ENCODE measurements at places on chromosomes 7 and 10.
A peak's percentile ranks its signal among the peaks of the same experiment; 100 is the strongest.

- no peak for DNase-seq
Measured at GRCh38 chr10:90799172-90799571, 58.7 kb downstream of the HTR7 start.

DNA sequence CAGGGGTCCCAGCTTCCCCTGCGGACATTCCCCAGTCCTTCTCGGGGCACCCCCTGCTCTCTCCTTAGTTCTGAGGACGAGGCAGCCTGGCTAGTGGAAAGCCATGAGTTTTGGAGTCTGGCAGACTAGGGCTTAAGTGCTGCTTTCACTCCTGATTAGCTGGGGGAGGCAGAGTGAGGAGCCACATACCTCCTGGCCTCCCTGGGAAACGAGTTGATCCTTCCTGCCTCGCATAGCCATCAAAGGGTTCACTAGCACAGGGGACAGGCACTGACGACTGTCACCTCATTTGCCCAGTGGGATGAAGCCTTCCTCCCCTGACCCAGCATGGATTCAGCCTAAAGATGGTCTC, 402.5 kb downstream of the RPS24 start:
- no peak for DNase-seq

DNA sequence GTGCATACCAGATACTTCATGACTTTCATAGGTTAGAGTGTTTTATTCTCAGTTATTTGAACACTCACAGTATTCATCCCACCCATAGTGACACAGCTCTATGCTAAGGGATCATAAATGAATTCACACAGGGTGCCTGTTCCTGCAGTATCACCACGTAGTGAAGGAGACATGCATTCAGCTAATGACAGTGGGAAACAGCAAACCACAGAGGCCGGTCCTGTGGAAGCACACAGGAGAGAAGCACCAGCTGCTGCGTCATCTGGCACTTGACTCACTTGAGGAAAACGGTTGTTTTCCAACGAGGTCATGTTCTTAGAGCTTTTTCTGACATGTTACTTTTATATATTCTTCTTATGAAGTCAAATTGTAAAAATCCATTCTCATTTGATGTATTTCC, 73.0 kb downstream of the UBE3C start:
- DNase-seq = no peak

- DNase-seq = no peak
Measured at GRCh38 chr10:62073429-62073828, 171.9 kb downstream of the ARID5B start.

DNA sequence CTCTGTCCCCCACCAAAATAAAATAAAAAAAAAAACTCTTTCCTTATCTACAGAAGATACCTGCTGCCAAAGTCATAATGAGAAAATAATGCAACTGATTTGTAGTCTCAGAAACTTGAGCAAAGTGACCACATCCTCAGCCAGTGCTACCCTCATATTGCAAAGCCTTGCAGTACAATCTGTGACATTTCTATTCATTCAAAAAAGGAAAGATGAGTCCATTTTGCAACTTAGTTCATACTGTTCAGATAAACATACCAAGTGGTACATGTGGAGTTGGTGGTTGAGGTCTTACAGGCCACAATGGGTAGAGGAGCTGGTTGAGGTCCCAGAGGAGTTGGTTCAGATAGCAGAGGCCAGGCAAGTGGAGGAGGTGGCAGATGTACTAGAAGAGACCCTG, 6.5 kb upstream of the EIF5AL1 start:
- no peak for DNase-seq

DNA sequence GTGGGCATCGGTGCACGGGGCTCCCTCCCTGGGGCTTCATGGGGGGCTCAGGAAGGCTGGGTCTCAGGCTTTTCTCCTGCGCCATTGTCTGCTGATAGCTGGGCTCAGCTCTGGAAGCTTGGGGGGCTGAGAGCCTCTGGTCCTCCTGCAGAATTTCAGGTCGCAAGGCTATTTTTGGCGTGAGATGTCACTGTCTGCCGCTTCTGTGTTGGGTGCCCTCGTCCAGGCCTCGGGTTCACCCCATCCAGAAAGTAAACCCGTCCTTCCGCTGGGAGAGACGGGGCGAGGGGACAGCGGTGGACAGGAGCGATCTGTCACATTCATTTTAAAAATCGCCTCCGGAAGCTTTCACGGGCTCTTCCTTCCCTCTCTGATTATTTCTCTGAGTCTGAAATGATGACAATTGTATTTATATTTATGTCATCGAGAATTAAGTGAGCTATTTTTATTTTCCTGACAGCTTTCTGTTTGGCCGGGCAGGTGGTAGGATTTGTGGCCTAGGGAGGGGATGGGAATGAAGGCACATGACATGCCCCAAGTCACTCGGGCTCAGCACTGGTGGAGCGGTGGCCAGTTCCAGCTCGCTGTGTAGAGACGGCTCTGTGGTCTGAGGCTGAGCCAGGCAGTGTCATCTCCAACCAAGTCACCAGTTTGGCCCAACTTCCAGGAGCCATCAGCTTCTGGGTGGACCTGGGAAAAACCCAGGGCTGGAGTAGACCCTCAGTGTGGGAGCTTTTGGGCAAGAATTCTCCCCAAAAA, 40.7 kb upstream of the AP5Z1 start:
- DNase-seq = no peak

DNA sequence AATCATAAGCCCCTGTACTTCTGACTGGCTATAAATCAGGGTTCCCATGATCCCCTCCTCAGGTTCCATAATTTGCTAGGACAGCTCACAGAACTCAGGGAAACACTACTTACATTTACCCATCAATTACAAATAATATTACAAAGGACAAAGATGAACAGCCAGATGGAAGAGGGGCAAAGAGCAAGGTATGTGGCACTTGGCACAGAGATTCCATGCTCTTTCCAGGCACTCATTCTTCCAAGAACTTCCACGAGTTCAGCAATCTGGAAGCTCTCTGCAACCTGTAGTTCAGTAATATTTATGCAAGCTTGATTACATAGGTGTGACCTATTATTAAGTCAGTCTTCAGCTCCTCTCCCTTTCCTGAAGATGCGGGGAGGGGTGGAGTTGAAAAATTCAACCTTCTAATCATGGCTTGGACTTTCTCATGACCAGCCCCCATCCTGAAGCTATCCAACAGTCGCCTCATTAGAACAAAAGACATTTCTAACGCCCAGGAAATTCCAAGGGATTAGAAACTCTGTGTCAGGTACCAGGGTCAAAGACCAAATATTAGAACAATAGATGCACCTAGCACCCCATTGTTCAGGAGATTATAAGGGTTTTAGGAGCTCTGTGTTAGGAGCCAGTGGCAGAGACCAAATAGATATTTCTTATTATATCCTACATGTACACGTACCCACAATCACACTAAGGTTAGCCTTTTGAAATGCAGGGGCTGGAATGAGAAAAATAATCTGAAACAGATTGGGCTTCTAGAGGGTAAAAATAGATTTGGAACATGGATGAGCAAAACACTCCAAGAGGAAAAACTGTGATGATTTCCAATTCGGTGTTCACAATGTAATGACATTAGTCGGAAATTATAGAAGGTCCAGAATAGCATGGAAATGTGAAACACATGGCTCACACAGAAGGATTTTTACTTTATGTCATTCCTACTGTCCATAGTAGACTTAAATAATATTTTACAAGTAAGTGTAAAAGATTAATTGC, 7.0 kb downstream of the ANKMY2 start:
- no peak for DNase-seq

DNA sequence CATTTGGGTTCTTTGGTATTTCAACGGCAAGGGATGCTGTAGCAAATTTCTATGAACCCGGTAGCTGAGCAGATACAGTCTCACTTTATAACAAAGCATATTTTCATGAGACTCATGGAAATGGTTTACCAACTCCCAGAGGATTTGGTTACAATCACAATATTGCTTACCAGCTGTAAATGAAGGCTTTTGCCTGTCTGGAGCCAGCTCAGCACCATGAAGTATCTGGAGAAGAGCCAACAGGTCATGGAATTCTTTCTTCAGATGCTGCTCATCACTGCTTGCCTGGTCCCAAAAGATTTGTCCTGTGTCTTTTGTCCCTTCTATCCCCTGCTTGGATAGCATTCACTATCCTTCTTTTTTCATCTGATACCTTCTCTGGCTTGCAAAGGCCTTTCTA, 316.9 kb upstream of the PHYHIPL start:
- DNase-seq = no peak

GRCh38 chr7:1948887-1949680, 279.0 kb downstream of the ELFN1 start:
- no peak for DNase-seq

DNA sequence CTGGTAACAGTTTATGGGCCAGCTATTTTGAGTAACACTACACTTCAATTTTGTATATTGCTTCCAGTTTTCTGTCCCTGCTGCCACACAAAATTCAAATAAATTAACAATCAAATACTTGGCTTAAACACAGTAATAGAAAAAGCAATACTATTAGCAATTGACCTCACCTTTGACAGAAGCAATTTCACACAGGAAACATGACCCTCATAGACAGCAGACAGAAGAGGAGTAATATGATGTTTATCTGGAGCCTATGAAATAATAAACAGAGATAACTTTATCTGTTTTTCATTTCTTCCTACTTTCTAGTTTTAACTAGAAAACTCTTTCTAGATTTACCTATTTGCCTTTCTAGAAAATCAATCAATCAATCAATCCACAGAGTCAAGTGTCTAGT, 26.7 kb downstream of the MTPN start:
- no peak for DNase-seq

DNA sequence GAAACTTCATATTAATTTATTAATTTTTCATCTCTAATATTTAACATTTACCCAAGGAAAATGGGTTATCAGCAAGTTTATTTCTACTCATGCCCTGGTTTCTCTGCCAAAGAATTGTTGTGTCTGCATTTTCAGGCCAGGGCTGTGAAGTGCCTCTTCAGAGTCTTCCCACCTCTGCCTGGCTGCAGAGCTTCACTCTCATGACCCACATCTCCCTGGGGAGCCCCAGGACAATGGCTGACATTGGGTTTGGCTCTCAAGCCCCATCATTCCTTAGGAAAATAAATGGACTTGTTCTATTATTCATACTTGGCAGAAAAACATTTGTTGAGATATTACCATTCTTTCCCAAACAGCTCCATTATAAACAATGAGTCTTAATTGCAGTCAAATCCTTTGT, 30.3 kb downstream of the CACNA2D1 start:
- no peak for DNase-seq

- DNase-seq = no peak
Measured at GRCh38 chr7:40437498-40437897, 302.7 kb downstream of the SUGCT start.

- no peak for DNase-seq
Measured at GRCh38 chr7:148492157-148492860, 98.3 kb upstream of the C7orf33 start.

DNA sequence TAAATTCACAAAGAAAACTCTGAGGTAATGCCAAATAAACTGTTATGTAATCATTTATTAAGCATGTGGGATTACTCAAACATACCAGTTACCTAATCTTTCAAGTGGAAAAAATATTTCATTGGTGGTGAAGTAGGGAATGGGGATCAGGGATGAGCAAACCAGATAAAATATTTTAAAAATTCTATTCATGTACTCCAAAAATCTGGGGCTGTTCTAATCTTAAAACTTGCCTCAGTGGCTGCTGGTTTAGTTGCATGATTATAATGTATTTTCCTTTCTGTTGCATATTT, 19.5 kb downstream of the LMOD2 start:
- DNase-seq = no peak

- no peak for DNase-seq
Measured at GRCh38 chr10:1301143-1301542, 245.0 kb downstream of the WDR37 start.

- DNase-seq = no peak
Measured at GRCh38 chr7:135195968-135196629, 15.2 kb downstream of the WDR91 start.

GRCh38 chr7:71716690-71717089, 584.7 kb downstream of the GALNT17 start:
- DNase-seq = no peak

GRCh38 chr10:5606864-5607263, 59.5 kb downstream of the ASB13 start:
- no peak for DNase-seq

DNA sequence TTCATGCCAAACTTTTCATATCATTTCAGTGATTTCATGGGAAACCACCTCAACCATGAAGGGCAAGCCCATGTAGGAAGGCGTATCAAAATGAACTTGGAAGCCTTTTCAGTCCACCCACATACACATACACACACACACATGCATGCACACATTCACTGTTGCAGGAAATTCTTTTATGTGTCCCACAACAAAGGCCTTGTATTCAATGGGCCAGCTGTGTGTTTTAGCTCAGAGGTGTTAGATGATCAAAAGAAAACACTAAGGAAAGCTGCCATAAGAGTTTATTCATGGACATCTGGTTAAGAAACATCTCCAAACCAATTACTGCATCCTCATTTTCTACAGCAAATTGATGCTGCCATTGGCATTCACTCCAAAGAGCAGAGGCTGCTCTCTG, 74.4 kb upstream of the STK17A start:
- DNase-seq = no peak

DNA sequence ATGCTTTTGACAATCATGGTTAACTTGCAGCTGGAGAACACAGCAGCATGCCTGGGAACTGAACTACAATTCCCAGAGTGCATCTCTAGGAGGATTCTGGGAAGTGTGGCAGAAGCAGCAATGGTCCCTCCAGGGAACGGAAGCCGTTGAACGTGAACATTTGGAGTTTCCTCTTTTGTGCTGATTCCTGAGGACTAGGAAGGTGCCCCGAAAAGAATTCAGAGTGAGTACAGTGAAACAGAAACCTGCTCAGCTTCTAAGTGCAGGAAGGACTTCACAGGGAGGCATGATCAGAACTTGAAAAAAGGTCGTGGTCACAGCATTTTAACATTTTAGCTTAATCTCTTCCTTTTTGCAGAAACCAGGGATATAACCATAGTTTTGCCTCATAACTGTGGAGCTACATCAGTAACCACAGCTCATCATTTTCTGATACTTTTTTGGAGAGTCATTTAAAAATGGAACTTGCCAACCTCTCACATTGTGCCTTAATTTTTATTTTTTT, at the start of gene NUDT13:
Gene NUDT13, plus strand, starts transcription at position 111 of the 505 bp plus-strand sequence. CDS start 3,911 bp downstream, outside the sequence.
- DNase-seq = peak; percentile 10

- DNase-seq = no peak
Measured at GRCh38 chr10:116771101-116771958, 29.0 kb upstream of the HSPA12A start.

- peak; percentile 58 for DNase-seq
Measured at GRCh38 chr10:133318494-133319127, 9.9 kb downstream of the ZNF511 start.

DNA sequence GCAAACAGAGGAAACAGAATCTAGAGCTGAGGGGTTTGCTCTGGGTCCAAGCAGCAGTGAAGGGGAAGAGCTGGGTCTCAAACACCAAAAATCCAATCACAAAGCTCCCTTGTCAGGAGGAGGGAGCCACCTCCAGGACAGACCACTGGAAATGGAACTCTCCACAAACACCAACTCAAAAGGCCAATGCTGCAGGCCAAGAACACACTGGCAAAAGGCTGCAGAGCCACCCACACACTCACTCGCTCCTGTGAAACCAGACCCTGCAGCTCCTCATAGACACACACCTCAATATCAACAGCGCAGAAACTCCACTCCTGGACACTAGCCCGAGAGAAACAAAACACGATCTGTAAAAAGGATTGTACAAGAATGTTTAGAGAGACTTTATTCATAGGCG, 213.5 kb downstream of the PTPRN2 start:
- no peak for DNase-seq

- DNase-seq = no peak
Measured at GRCh38 chr7:43873300-43873699, 4.0 kb upstream of the MRPS24 start.
